ENCODE measurements at places on chromosomes 6 and 20.

DNA sequence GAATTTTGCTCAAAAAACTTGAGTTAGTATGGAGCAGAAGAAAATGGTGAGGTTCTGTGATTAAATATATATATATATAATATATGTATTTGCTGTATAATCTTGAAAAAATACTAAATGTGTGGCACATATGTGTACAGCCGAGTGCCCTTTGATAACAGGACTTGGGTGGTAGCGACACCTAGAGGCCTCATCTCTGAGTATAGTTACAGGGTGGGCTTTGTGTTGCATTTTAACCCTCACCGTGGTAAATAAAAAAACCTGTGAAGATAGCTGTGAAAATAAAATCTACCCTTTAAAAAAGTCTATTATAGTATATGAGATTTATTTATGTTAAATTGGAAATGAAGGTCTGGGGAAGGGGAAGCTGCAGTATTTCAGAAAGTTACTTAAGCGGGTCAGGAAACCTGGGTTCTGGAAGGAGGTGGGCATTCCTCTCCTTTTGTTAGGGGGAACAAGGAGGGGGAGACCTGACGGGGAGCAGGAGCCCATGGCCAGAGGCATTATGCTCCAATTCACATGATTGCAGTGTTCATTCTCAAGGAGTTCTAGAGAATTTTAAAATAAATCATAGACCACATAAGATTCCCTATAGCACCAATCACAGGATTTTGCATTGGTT lies 82.7 kb downstream of the SH3BGRL2 start:
- no peak for DNase-seq

DNA sequence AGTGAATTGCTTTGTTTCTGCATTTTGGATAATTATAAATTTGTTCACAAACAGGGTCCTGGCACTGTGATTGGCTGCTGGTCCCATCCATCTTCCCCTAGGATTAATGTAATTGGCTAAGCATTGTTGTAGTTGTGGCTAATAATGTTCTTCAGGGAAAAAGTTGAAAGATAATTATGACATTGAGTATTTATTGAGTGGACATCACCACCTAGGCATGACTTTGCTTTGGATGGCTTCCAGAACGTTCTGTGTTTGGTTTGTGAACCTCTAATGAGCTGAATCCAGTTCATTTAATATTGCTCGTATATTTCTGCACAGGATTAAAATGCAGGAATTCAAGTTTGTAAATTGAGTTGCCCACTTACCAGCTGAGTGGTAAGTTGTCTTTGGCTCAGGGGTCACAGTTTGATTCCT lies 55.1 kb downstream of the ARID1B start:
- DNase-seq: peak; percentile 45

GRCh38 chr20:3606021-3606420 lies 57.2 kb downstream of the GFRA4 start:
- DNase-seq: no peak

- no peak for DNase-seq
Observed at GRCh38 chr6:95805699-95806098, 210.1 kb upstream of the FUT9 start.

GRCh38 chr20:21519136-21519584 lies 5.3 kb upstream of the NKX2-2 start:
- DNase-seq: no peak

DNA sequence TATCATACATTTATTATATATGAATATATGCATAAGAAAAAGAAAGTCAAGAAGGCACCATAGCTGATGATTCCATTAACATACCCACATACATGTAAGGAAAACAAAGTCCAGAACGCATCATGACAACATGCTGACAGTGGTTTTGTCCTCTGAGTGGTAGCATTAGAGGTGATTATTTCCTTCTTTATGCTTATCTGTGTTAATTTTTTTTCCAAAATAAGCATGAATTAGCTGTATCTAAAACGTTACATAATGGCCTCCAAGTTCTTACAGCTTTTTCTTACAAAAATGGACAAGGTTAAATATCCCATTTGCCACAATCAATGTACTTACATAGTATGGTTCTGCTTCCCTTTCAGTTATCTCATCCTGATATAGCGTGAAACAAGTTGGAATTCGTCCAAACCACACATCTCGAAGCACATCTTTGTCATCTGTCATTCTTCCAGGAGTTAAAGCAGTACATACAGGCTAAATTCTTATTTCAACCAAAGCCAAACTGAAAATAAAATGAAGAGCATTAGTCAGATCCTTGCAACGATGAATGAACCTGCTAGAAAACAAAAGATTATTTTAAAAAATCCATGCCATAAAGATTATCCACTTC lies 9.7 kb downstream of the ATG5 start:
- no peak for DNase-seq

DNA sequence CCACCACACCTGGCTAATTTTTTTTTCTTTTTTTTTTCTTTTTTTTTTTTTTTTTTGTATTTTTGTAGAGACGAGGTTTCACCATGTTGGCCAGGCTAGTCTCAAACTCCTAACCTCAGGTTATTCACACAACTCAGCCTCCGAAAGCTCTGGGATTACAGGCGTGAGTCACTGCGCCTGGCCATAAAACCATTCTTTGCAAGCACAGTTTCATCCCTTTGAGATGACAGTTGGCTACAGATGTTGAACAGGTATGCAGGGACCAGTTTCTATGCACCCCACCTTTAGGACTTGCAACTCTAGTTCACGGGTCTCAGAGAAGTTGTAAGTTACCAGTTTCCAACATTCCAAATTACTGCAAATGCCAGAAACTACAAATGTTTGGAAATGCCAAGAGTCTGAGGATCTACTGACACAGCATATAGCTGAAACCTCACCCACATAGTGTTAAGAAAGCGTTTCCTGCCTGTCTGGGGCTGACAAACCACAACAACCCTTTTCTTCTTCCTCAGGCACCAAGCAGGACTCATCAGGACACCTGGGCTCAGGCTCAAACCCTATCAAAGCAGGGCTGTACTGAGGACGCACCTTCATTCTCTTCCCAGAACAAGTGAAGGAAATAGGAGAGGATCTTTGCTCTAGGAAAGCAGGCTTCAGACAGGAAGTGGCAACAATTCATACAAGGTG lies 22.9 kb downstream of the ARHGAP18 start:
- DNase-seq: no peak

DNA sequence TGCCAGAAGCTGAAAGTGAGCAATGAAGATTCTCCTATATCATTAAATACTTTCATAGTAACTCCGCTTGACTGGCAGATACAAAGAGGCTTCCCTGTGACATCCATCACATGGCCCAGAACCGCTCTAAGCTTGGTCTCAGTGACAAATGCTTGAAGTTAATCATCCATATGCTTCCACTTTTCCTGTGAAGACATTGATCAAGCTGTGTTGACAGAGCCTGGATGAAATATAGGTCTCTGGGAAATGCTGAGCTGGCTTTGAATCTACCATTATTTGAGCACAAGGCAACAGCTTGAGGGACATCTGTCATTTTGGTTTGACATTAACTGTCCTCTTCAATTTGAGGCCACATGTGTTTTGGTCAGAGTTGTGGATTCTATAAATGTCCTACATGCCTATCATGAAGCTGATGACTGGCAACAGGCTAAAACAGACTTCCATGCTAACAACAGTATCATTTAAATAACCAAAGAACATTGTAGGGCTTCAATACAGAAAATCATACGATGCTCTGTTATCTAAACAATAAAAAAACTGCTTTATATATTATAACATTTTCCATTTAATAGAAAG lies 402.2 kb upstream of the IRAK1BP1 start:
- no peak for DNase-seq

DNA sequence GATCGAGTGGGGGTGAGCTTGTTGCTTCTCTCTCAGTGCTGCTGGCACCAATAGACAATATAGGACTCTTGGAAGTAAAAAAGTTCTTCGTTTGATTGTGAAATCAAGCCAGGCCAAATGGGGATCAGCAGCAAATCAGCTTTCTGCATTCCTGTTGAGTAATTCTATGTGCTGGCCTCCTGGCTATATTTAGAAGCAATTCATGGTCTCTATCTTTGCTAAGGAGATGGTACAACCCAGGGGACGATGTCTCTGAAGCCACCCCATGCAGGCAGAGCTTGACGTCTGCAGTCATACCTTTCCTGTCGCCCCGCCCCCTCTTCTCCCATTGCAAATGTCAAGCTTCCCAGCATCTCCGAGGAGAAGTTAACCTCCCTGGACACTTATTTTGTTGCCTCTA lies 199.1 kb downstream of the SCP2D1 start:
- DNase-seq: no peak

All from heart left ventricle (tissue), 16 donors.